ENCODE measurements at places on chromosomes 6 and 20.

DNA sequence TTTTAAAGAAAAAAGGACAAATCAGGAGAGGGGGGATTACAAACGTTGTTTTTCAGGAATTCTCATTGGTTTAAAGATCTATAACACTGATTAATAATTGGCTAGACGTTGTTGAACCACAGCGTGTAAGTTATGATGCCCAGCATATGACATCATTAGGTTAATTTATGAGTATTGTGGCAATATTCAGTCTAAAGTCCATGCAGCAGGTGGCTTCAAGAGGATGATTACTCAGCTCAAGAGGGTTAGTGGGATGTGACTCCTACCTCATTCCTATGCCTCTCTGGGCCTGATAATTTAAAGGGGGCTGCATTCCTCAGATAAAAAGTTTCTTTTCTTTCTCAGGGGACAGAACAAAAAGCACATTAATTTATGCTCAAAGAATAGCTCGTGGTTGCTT is 1309.0 kb downstream of the EPHA7 start:
- DNase-seq = no peak

DNA sequence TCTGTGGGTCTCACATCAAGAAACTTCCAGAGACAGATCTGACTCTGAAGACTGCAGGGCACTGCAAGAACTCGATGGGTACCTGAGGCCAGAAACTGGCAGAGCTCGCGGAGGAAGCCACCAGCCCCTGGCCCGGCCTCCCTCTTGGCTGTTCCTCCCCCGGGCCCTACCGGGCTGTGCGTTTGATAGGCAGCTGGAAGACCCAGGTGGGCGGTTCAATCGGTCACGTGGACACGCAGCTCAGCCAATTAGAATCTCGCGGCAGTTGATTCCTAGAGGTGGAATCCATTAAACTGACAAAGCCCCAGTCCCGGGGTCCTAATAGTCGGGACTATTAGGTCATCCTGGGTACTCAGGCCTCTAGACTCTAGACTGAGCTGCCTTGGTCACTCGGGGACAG is 154.2 kb upstream of the PROKR2 start:
- no peak for DNase-seq

- no peak for DNase-seq
These were observed 84.4 kb downstream of the MAP7 start for GRCh38 chr6:136465766-136466303.

DNA sequence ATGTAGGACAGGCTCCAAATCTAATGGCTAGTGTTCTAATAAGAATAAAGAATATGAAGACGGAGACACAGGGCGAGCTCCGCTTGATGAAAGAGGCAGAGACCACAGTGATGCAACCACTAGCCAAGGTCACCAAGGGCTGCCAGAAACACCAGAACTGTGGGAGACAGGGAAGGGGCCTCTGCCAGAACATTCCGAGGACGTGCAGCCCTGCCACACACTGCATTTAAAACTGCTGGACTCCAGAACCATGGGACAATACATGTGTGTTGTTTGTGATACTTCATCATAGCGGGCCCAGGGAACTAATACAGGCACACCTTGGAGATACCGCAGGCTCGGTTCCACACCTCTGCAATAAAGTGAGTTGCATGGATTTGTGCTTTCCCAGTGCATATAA is 2.9 kb upstream of the THBS2 start:
- no peak for DNase-seq

GRCh38 chr6:100851819-100852218 is 29.3 kb downstream of the ASCC3 start:
- no peak for DNase-seq

DNA sequence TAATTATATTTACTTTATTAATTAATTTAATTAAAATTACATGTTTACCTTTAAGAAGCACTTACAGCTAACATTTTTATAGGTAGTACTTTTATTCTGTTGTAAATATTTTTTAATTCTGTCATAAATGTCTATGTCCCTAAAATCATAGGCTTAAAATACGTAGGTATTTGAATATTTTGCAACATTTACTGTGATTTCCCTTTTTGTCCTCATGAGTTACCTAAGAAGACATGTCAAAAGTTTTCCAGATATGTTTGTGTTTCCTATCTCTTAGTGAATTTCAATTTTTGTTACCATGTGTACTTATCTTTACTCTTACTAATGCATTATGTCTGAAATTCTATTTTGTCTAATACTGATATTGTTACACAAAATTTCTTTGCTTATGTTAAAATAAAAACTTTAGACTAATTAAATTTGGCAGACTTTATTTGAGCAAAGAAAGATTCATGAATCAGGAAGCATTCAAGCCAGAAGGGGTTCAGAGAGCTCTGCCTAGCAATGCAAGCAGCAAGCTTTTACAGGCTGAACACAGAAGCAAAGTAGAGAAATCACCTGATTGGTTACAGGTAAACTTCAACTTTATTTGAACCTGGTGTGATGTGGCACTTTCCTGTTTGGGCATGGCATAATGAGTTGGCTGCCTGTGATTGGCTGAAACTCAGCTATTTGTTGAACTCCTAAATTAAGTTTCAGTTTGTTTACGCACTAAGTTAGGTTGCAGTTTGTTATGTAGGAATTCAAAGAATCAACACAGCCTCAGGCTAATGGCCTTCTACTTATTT is 123.2 kb upstream of the TMEM170B start:
- DNase-seq = no peak

- no peak for DNase-seq
These were observed 6.4 kb downstream of the MRPL14 start for GRCh38 chr6:44120692-44121443.

DNA sequence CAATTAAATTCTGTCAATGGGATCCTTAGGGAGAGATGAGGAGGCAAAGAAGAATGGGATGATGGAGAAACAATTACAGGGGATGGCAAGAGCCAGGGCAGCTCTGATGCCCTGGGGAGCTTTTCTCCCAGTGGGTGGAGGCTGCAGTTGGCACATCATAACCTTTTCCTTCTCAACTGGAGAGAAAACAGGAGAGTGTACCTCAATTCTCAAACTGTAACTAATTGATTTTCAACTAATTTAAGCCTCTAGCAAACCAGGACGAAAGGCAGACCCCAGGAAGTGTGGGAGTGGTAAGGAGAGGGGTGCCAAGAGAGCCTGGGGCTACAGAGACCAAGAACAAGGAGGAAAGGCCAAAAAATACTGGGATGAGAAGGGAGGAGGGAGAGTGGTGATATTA is 5.7 kb downstream of the BMP5 start:
- DNase-seq = no peak

GRCh38 chr6:55853008-55854001 is 22.1 kb downstream of the BMP5 start:
- no peak for DNase-seq

DNA sequence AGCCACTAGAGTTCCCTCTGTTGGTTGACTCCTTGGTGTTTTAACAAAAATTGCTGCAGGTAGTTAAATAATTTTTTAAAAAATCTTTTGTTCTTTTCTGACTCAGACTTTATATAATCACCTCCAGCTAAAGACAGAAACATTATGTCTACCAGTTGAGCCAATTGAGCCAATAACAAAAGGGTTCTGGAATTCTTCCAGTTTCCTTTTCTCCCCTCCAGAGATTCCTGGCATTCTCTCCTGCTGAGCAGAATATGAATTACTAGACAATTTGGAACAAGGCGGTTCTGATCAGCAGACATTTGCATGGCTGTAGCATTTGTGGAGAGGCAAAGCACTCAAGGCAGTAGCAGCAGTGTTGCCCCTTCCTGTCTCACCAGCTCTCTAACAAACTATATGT is 144.0 kb upstream of the SLC35B3 start:
- no peak for DNase-seq

DNA sequence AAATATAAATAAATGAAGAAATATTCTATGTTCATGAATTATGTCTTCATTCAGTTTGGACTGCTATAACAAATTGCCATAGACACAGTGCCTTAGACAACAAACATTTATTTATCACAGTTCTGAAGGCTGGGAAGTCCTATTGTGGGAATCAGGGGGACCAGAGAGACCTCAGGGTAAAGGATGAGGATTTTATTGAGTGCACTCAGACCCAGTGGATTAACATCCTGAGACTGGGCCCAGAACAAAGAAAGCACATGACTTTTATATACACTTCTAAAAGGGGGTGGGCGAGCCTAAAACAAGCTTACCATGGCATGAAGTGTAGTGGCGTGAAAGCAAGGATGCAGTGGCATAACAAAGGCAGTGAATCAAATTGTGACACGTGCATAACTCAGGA is 26.9 kb upstream of the CBLN4 start:
- no peak for DNase-seq

DNA sequence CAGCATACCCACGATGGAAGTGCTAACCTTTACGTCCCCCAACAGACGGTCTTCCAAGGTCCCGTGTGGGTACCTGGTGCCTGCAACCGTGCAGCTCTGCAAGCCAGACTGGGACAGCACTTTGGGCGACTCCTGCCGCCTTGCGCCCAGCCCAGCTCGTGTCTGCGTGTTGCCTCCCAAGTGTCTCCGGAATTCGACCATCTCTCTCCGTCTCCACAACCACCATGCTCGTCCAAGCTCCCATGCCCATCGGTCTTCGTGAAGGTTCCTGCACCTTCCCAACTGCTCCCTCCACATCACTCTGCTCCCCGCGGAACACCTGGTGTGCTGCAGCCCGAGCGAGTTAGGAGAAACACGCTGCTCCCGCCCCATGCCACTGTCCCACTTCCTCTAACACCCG is 173.2 kb upstream of the AFDN start:
- no peak for DNase-seq

Measured in stimulated activated CD4-positive, alpha-beta T cell treated with anti-CD3 and anti-CD28 coated beads, TNF-alpha, amount 100 ng/mL, for 48 hours (primary cell).